Left ventricle myocardium inferior (tissue), 1 donor: ENCODE measurements at places on chromosomes 16 and 17.

GRCh38 chr16:11686713-11687380 lies 18.6 kb downstream of the SNN start:
- no peak for DNase-seq

DNA sequence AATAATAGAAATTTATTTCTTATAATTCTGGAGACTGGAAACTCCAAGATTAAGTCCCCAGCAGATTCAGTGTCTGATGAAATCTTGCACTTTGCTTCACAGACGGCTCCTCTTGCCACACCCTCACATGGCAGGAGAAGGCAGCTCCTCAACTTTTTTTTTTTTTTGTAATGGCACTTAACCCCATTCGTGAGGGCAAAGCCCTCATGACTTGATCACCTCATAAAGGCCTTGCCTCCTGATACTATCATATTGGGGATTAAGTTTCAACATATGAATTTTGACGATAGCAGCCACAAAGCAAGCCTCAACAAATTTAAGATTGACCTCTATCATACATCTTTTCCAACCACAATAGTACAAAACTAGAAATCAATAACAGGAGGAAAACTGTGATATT lies 42.3 kb upstream of the CDYL2 start:
- DNase-seq = no peak

GRCh38 chr16:89586218-89586617 lies 10.7 kb downstream of the CPNE7 start:
- no peak for DNase-seq

DNA sequence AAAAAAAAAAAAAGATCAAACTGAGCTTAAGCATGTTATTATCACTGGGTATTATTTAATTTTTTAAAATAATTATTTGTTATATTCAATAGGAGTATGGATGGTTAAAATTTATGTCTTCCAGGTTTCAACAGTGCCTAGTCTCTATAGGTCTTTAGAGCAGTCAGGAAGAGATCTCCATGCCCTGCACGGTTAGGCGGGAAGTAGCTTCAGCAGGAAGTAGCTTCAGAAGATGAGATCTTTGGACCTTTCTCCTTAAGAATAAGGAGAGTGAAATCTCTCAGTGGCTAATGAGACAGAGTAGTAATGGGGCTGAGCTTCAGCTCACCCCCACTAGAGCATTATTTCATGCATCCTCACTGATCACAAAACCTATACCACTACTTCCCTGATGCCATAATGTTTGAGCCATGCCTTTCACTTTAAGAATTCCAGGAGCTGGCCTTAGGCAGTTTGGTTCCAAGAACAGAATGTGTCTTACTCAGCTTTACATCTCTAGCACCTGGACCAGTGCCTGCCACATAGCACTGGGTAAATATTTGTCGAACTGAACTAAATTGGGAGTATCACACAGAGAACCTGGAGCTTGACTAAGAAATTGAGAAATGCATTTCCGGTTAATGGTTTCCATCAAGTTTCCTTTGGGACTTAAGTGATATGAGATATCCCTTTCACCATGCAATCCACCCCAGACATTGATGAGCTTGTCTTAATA lies 43.5 kb downstream of the SCPEP1 start:
- DNase-seq = no peak

DNA sequence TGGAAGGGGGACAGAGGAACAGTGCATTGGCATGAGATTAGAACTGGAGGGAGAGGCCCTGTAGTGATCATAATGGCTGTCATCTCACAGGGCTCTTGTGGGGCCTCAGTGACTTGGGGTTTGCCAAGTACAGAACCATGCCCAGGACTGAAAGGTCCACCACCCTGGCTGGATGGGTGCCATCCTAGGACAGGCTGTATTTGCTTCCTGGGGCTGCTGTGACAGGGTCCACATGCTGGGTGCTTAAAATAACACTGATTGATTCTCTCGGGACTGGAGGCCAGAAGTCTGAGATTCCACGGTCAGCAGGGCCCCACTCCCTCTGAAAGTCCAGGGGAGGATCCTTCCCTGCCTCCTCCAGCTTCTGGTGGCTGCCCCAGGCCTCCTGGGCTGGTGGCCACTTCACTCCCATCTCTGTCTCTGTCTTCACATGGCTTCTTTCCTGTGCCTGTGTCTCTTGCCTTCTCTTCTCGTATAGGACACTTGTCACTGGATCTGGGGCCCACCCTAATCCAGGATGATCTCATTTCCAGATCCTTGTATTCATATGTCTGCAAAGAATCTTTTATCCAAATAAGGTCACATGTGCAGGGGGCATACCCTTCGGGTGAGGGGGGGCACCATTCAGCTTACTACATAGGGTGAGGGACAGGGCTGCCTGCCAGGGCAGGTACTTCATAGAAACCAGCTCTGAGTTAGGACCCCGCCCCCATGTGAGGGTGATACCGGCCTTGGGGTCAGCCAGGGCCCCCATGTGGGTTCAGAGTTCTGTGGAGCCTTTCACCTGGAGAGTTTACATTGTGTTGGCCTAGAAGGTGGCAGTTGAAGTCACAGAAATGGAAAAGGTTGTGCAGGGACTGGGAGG lies 52.6 kb downstream of the USP22 start:
- no peak for DNase-seq

GRCh38 chr17:73430848-73431247 lies 119.0 kb upstream of the CDC42EP4 start:
- no peak for DNase-seq

- DNase-seq = no peak
Observed at GRCh38 chr17:68783861-68784260, 171.3 kb downstream of the ABCA8 start.

- DNase-seq = no peak
Observed at GRCh38 chr16:87607223-87607622, 4.9 kb downstream of the JPH3 start.

DNA sequence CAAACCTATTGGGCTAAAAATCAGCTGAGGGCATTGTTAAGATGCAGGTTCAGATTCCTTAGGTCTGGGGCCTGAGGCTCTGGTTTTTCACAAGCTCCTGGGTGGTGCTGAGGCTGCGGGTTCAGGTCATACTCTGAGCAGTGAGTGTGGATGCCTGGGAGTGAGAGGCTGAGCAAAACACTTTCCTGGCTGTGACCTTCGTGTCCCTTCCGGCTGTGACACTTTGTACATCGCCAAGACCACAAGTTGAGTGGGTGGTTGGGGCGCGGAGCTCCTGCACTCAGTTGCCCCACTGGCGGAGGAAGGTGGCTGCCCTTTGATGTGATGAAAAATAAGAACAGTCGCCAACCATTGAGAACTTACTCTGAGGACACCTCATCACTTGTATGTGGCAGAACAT lies 24.8 kb downstream of the CCR7 start:
- no peak for DNase-seq

DNA sequence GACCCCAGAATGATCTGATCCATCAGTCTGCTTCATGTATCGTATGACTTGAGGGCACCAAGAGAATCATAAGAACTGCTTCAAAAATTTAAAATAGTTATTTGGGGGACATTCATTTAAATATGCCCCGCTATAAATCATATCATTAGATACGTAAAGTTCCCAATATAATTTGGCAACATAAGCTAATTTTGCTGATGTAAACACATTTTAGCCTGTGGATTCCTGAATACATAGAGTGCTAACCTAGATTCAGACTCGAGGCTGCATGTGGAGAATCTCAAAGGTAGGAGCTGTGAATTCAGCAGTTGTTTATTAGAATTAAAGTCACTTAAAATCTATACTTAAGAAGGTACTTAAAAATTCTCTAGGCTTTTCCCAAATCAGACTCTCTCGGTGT lies 24.9 kb downstream of the ANKFN1 start:
- no peak for DNase-seq

DNA sequence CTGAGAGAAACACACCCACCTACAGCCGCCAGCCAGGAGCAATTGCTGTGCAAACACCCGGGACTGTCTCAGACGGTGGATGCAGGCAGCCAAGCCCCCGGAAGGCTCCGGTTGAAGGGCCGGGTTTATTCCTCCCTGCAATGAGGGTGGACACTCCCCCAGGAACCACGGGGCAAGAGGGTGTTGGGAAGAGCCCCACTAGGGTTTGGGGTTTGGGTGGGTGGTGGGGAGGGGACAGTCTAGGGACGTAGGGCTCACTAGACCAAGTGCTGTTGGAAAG lies 19.2 kb downstream of the JPH3 start:
- no peak for DNase-seq

- no peak for DNase-seq
Observed at GRCh38 chr17:47603830-47604597, 45.7 kb upstream of the KPNB1 start.
